ENCODE measurements at places on chromosomes 7 and 10.

- no peak for DNase-seq
Measured at GRCh38 chr10:112221545-112221944, 38.0 kb upstream of the GPAM start.

- DNase-seq, result no peak
Measured at GRCh38 chr10:126732868-126733267, 62.4 kb upstream of the C10orf90 start.

DNA sequence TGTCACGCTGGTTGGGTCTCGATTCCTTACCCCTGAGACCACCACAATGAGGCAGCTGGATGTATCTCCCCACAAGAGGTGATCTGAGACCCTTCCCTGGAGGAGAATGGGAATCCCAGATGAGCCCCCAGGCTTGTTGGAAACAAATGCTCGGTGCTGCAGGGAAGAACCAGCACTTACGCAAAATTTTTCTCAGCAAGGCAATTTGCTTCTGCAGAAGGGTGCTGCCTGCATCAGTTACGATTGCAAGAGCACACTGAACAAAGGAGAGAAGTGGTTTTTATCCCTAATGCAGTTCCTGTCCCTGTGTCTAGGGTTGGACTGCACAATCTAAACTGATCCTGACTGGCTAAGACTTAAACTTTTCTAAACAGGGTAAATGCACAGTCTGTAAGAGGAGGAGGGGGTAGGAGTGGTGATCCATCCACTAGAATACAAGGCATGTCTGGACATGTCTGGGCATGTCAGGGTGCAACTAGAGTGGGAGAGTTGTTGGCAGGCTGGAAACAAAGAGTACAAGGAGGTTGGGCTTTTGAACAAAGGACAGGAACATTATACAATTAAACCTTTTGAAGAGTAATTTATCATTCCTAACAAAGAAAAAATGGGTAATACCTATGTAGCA lies 114.9 kb upstream of the FAM3C start:
- no peak for DNase-seq

- DNase-seq, result no peak
Measured at GRCh38 chr7:117092785-117093184, 139.5 kb downstream of the ST7 start.

GRCh38 chr10:48542471-48543181 lies 62.2 kb downstream of the ARHGAP22 start:
- no peak for DNase-seq

DNA sequence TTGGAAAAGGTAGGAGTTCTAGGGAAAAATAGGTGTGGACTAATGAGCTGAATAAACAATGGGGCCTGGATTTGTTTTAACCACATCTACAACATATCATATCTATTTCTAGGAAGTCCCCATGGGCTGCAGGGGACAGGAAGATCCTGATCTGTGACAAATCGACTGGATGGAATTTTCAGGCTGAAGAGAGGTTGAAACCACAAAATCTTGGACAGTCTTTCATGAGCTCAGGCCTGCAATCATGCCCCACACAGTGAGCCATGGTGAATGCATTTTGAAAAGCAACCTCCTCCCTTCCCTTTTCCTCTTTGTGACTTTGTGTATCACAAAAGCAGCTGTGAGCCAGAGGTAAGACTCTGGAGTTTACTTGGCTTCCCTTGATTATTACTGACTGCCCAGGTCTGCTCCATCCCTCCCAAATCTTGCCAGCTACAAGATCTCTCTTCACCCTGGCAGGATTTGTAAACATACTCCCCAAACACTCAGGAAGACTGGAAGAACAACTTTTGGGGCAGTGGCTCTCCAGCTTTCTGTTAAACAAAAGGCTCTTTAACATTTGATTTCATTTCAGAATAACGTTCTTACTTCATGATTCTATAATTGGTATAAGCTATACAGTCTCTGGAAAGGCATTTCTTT lies 66.4 kb downstream of the ASAH2B start:
- no peak for DNase-seq

Data from GM13976 (cell line).